ENCODE measurements at places on chromosomes 11 and 22.
A peak's percentile ranks its signal among the peaks of the same experiment; 100 is the strongest.

DNA sequence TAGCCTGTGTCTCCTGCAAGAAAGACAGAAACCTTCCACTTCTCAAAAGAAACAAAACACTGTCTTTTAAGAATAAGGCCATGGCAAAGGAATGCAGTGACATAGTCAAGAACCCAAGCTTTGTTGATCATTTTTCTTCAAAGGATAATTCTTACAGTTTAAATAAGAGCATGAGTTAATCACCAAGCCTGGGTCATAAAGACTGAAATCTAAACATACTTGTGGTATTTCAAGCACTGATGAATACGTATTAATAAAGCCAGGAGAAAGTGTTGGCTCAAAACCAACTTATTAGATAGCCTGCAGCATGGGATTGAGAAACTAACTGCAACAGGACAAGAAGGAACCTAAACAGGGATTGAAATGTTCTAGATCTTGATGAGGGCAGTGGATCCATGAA lies 143.3 kb upstream of the MTNR1B start:
- DNase-seq: peak; percentile 71

DNA sequence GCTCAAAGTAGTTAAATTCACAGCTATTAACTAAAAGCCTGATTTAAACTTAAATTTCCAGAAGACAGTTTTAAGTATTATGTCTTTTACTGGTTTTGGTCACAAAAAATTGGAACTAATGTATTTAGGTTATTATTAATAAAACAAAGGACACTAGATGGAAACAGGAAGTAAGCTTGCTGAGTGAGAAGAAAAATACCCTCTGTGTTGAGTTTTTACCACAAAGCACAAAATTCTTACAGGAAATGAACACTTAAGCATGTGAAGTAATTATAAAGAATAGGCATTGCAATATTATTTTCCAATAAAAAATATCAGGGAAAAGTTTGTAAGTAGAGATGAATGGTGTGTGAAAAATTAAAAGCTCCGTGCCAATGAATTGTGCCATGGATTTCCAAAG lies 46.3 kb downstream of the PIK3C2A start:
- no peak for DNase-seq

- no peak for DNase-seq
Measured at GRCh38 chr22:37262346-37262745, 18.3 kb upstream of the RAC2 start.

DNA sequence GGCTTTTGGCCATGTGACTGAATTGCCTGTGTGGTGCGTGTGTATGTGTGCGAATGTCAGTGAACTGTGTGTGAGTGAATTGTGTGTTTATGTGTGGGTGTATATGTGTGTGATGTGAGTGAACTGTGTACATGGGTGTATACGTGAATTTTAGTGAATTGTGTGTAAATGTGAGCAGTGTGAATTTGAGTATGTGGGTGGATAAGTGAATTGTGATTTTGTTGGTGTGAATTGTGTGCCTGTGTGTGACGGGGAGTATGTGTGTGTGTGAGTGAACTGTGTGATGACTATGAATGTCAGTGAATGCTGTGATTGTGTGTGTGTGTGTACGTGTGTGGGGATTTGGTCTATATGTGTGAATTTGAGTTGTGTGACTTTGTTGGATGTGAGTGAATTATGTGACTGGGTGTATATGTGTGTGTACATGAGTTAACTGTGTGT lies 3.5 kb downstream of the DDTL start:
- DNase-seq: no peak

DNA sequence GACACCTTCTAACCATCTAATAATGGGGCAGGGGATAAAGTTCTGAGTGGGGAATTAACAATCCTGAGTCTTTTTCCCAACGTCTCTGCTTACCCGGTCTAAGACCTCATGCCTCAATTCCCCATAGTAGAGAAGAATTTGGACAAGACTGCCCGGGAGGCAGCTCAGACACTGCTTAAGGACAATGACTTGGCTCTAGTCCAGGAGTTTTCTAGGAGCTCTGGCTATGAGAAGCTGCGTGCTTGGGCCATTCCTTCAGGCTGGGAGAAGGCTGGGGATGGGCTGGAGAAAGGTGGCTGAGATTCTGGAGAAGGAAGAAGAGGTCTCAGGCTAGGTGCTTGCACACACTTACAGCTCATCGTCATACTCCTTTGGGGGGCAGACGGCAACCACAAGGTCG lies 19.8 kb upstream of the ABCC8 start:
- no peak for DNase-seq

GRCh38 chr11:126359431-126360048 lies 4.1 kb downstream of the ST3GAL4 start:
- DNase-seq: peak; percentile 33

DNA sequence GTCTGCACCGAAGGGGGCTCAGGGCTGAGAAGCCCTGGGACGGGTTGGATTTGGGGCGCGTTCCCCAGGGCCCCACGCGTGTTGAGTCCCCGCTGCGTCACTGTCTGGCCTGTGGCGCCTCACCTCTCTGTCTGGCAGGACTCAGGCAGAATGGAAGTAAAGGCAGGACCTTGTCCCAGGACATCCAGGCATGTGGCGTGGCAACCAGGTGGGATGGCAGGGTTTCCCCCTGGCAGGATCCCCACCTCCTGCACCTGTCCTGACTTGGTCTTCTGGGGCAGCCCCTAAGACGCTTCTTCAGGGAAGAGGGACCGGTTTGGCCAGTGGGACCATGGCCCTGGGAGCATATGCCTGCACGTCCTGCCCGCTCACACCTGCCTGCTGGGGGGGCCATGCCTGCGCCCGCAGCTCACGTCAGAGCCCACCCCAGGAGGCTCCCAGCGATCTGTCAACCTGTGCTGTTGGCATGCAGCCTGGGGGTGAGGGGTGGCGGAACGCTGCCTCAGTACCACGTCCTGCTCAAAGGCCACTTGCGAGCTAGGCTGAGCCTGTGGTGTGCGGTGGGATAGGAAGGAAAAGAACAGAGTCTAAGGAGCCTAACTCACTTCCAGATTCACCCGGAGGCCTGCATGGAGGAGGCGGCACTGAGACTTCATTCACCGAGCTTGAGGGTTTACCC lies 72.7 kb downstream of the KCNQ1 start:
- DNase-seq: no peak

DNA sequence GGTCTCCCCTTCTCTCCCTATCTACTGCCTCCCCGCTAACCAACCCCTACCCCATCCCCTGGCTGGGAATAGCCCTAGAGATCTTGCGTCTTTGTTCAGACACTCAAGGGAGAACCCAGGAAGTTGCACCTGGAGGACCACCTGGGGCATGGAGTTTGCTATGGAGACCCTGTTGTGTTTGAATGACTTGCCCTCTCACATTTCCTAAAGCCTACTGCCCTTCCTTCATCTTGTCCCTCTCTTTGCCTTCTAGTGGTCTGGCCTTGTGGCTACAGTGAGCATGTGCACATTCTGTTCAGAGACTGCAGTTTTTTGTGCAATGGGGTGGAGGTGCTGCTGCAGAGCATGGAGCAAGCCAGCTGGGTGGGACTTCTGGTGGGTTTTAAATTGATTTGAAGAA lies 42.5 kb downstream of the ZNRF3 start:
- DNase-seq: no peak

GRCh38 chr22:37178350-37179125 lies 9.5 kb downstream of the C1QTNF6 start:
- DNase-seq: no peak

DNA sequence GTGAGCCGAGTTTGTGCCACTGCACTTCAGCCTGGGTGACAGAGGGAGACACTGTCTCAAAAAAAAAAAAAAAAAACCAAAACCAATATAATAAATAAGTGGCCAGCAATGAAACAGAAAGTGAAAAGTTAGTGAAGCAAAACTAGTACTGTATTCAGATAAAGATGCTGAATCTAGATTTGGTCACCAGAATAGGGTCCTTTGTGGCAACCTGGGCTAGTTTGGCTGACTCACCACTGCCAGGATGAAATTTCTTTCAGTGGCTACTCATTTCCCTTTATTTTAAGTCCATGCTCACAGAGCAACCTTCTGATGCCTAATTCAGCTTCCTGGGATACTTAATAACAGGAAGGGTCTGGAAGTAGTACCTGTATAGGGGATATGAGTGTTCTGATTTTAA lies 26.0 kb downstream of the LIMK2 start:
- DNase-seq: no peak

DNA sequence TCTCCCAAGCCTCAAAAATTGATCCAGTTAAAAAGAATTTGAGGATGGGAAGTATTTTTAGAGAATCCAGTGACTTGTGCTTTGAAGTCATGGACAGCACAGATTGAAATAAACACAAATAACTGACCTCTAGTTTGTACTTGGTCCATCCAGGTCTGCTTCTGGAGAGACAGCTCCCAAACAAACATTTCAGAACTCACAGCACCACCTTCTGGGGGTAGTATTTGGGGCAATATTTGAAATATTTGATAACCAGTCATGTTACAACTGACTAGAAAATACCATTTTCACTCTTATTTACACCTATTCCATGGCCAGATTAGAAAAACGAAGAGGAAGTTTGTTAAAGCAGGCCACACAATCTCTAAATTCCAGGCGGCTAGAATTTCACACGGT lies 56.2 kb downstream of the CTSC start:
- DNase-seq: peak; percentile 15

- DNase-seq: no peak
Measured at GRCh38 chr11:91688672-91689071, 535.9 kb upstream of the FAT3 start.

DNA sequence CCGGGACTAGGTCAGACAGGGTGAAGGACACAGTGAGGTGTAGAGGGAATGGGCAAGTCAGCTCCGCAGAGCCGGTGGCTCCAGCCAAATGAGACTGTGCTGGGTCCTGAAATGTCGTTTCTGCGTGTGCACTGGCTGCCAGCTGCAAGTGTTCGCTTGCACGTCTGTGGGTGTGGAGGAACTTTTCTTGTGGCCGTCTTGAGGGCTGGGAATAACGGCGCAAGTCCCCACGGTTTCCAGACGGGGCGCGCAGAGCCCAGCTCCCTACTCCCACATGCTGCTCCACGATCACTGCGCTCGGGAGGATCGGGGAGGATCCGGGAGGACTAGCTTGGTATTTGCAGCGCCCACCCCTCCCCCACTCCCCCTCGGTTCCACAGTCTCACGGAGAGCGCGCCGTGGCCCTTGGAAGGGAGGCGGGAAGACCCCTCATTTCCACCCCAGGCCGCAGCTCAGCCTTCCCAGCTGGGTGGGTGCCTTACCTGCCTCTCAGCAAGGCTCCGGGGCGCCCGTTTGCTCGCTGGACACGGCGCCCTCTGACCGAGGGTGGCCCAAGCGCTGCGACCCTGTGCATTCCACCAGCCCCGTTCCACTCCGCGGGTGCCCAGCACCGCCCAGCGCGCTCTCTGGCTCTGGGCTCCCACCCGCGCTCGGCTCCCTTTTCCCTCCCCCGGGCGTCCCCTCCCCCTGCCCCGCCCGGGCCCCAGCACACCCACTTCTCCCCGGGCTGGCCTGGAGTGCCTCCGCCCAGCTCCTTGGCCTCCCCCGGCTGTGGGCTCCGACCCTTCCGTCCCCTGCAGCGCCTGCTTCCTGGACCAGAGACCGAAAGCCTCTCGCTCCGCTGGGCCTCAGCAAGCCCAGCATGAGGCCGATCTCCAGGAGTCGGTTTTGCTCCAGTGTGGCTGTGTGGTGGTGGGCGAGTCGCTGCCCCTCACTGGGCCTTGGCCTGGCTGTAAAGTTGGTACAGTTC lies at the start of gene KCNE3:
TSS of gene KCNE3 (minus strand) at position 634 of the 970 bp plus-strand sequence. CDS start 9,986 bp downstream, outside the sequence.
- peak; percentile 48 for DNase-seq

Measured in astrocyte of the spinal cord (primary cell).